ENCODE measurements at places on chromosomes 16 and 17.

- DNase-seq = peak; percentile 80
Measured at GRCh38 chr16:56547120-56547948, 17.5 kb upstream of the MT4 start.

- DNase-seq = peak; percentile 90
- no peaks in the 10 kb centered on the region for H3K27me3 ChIP-seq
- peak within 1 kb of the TSS; percentile 97 for H3K27ac ChIP-seq
- peaks cover 29% of the 10 kb centered on the region for H3K4me1 ChIP-seq
- H3K36me3 ChIP-seq = peaks cover 12% of the 10 kb centered on the region
Measured at GRCh38 chr16:30896261-30896888, at the start of gene CTF1. Gene CTF1, plus strand, starts transcription at chr16:30896614. Its CDS starts 30 bp downstream, at chr16:30896644.

DNA sequence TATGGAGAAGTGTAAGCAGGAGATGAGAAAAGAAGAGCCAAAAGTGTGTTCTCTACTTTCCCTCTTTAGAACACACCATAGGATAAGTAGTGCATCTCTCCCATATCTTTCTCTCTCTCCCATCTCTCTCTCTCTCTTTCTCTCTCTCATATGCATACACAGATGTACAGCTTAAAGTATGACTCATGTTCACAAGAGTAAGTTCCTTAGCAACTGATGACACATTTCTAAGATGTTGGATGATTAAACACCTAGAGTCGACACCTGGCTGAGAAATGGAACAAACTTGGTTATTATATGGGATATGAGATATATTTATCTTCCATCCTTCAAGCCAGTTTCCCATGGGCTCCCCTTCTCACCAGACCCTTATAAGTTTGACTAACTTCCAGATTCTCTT is 113.5 kb downstream of the TMEM132E start:
- no peaks in the 10 kb centered on the region for H3K27me3 ChIP-seq
- H3K36me3 ChIP-seq = no peaks in the 10 kb centered on the region
- H3K27ac ChIP-seq = no peak overlapping the region
- DNase-seq = no peak
- no peaks in the 10 kb centered on the region for H3K4me1 ChIP-seq
- no peak overlapping the region for H3K4me3 ChIP-seq

GRCh38 chr17:61289408-61290385 is 109.9 kb upstream of the TBX2 start:
- DNase-seq = peak; percentile 56
- no peaks in the 10 kb centered on the region for H3K36me3 ChIP-seq
- H3K27ac ChIP-seq = no peak overlapping the region
- peaks cover 7% of the 10 kb centered on the region for H3K4me1 ChIP-seq
- no peak overlapping the region for H3K4me3 ChIP-seq
- no peaks in the 10 kb centered on the region for H3K27me3 ChIP-seq

DNA sequence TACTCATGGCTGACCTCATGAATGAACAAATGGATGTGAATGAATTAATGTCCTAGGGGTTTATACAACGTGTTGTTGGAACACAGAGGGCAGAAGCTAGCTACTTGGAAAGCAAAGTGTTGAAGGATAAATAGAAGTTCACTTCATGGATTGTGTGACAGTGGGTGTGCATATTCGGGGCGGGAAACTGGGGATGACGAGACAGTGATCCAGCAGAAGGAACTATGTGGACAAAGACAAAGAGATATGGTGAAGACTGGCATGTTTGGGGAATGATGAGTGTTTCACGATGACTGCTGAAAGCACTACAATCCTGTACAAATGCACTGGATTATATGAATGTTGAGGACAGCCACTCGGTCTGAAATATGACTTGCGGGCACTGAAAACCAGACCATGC is 250.5 kb upstream of the C16orf82 start:
- H3K4me3 ChIP-seq = no peak overlapping the region
- H3K27ac ChIP-seq = no peak overlapping the region

GRCh38 chr17:12619459-12620199 is 46.1 kb upstream of the MYOCD start:
- H3K4me3 ChIP-seq = peak overlapping the region; percentile 39
- no peaks in the 10 kb centered on the region for H3K36me3 ChIP-seq
- H3K27ac ChIP-seq = peak overlapping the region; percentile 84

DNA sequence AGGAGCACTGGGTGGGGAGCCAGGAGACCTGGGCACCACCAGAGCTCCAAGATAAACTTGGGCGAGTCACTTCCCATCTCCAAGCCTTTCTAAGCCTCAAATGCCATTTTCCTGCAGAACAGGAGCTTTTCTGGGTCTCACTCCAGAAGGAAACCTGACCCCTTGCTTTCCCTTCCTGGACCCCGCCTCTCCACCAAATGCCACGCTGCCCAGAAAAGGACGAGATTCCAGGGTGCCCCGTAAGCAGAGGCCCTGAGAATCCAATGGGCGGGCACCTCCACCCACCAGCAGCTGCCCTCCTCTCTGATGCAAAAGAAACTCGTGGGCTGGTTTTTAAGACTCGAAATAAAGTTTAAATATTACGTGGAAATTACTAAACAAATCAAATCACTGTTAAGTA is 31.3 kb downstream of the ZNF423 start:
- H3K4me1 ChIP-seq = peaks cover 4% of the 10 kb centered on the region
- peaks cover 9% of the 10 kb centered on the region for H3K27me3 ChIP-seq
- no peak overlapping the region for H3K27ac ChIP-seq
- H3K36me3 ChIP-seq = peaks cover 7% of the 10 kb centered on the region

DNA sequence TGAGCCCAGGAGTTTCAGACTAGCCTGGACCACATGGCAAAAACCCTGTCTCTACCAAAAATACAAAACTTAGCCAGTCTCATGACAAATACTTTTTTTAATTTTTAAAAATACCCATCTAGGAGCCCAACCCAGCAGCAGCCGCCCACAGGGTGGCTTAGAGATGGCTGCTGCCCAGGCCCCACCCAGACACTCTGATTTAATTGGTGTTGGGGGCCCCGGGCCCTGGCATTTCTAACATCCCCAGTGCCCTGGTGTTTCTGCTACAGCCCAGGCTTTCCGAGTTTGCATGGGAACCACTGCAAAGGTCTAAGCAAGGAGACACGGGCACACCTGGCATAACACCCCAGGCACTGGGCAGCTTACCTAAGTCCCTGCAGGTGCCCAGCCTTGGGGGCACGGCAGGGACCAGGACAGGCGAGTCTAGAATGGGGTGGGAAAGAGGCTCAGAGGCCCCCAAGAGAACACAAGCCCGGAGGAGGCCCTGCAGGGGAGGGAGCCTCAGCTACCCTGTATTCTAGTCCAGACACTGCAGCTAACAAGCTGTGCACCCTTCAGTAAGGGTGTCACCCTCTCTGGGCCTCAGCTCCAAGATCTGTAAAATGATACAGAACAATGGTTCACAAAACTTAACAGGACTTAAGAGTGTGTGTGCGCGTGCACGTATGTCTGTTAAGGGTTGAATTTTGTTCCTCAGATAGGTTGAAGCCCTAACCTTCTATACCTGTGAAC is 48.8 kb downstream of the RMI2 start:
- peaks cover 23% of the 10 kb centered on the region for H3K27me3 ChIP-seq
- H3K4me1 ChIP-seq = peaks cover 17% of the 10 kb centered on the region
- H3K4me3 ChIP-seq = no peak overlapping the region
- H3K36me3 ChIP-seq = no peaks in the 10 kb centered on the region
- no peak for DNase-seq
- H3K27ac ChIP-seq = no peak overlapping the region

- no peak for DNase-seq
- H3K27me3 ChIP-seq = no peaks in the 10 kb centered on the region
- H3K27ac ChIP-seq = no peak overlapping the region
- no peak overlapping the region for H3K4me3 ChIP-seq
- H3K36me3 ChIP-seq = no peaks in the 10 kb centered on the region
Measured at GRCh38 chr17:73030995-73031394, 61.5 kb downstream of the SLC39A11 start.

- no peaks in the 10 kb centered on the region for H3K27me3 ChIP-seq
- no peaks in the 10 kb centered on the region for H3K36me3 ChIP-seq
- H3K4me1 ChIP-seq = peaks cover 30% of the 10 kb centered on the region
- DNase-seq = no peak
- peak overlapping the region; percentile 16 for H3K27ac ChIP-seq
Measured at GRCh38 chr17:66713533-66714042, 121.3 kb upstream of the CACNG5 start.

GRCh38 chr16:15752717-15753488 is 102.9 kb downstream of the NDE1 start:
- no peak for DNase-seq
- H3K27ac ChIP-seq = no peak overlapping the region
- H3K36me3 ChIP-seq = no peaks in the 10 kb centered on the region

GRCh38 chr17:13599168-13599577 is 2.6 kb downstream of the HS3ST3A1 start:
- H3K4me3 ChIP-seq = no peak overlapping the region
- peaks cover 21% of the 10 kb centered on the region for H3K4me1 ChIP-seq
- H3K27me3 ChIP-seq = no peaks in the 10 kb centered on the region
- DNase-seq = no peak
- H3K27ac ChIP-seq = no peak overlapping the region
- H3K36me3 ChIP-seq = no peaks in the 10 kb centered on the region

- no peaks in the 10 kb centered on the region for H3K4me1 ChIP-seq
- no peaks in the 10 kb centered on the region for H3K27me3 ChIP-seq
- no peak overlapping the region for H3K4me3 ChIP-seq
- no peak overlapping the region for H3K27ac ChIP-seq
- DNase-seq = peak; percentile 17
- no peaks in the 10 kb centered on the region for H3K36me3 ChIP-seq
Measured at GRCh38 chr16:83501481-83501880, 306.3 kb upstream of the HSBP1 start.

DNA sequence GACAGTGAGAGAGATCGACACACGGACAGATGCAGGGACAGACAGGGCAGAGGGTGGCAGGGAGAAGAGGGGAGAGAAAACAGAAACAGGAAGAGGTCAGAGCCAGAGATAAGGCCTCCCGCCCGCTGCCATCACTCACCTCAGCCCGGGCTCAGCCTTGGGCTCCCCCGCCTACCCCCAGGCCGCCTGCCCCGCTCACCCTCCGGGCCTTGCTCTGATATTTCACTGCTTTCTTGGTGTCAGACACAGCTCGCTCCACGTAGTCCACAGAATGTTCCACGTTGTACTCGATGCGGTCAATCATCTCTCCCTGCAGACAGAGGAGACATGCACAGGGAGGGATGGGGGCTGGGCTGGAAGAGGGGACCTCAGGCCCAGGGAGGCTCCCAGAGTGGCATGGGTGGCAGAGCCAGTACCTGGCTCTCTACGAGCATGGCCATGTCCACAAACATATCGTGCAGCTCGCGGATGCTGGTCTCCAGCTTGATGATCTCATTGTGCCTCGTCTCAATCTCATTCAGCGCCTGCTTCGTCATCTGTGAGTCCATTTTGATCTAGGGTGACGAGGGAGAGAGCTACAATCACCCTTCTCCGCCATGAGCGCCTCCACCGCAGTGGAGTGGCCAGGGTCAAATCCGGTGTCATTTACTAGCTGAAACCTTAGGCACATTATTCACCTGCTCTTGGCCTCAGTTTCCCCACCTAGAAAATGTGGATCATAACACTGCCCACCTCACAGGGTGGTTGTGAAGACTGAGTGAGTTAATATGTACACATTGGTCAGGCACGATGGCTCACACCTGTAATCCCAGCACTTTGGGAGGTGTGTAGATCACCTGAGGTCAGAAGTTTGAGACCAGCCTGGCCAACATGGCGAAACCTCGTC is 8.2 kb downstream of the HSD3B7 start:
- no peaks in the 10 kb centered on the region for H3K27me3 ChIP-seq
- peaks cover 42% of the 10 kb centered on the region for H3K36me3 ChIP-seq
- H3K27ac ChIP-seq = no peak overlapping the region
- H3K4me1 ChIP-seq = peaks cover 21% of the 10 kb centered on the region
- DNase-seq = no peak

DNA sequence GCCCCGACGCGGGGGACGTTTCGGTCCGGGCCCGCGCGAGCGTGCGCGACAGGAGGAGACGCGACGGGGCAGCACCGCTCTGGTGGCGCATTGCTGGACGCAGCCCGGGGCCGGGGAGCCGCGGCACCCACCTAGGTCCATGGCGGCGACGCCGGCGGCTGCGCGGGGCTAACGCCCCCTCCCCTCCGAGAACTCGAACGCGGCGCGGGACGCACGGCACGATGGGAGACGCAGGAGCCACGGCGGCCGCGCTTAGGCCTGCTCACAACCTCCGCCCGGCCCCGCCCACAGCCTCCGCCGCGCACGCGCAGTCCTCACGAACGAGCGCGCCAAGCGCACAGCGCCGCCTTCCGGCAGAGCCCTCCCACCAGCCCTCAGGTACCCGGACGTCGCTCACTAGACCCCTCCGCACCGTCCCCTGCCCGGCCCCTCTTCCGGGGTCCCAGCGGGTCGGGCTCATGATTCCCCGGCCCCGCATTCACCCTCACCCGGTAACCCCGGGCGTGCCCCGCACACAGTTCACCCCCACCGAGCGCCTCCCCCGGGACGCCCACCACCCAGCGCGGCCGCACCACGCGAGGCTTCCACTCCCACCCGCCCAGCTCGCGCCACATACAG is at the start of gene GEMIN4:
TSS of gene GEMIN4 (minus strand) at position 263 of the 618 bp plus-strand sequence. CDS start at position 141, 122 bp downstream.
- H3K4me3 ChIP-seq = peak within 1 kb of the TSS; percentile 96
- peaks cover 15% of the 10 kb centered on the region for H3K4me1 ChIP-seq
- H3K27ac ChIP-seq = no peak within 1 kb of the TSS
- H3K27me3 ChIP-seq = no peaks in the 10 kb centered on the region
- peaks cover 24% of the 10 kb centered on the region for H3K36me3 ChIP-seq

- no peak overlapping the region for H3K27ac ChIP-seq
- H3K36me3 ChIP-seq = peaks cover 69% of the 10 kb centered on the region
- DNase-seq = peak; percentile 45
- peaks cover 12% of the 10 kb centered on the region for H3K4me1 ChIP-seq
- no peak overlapping the region for H3K4me3 ChIP-seq
Measured at GRCh38 chr17:7323731-7324437, 5.3 kb downstream of the NEURL4 start.

DNA sequence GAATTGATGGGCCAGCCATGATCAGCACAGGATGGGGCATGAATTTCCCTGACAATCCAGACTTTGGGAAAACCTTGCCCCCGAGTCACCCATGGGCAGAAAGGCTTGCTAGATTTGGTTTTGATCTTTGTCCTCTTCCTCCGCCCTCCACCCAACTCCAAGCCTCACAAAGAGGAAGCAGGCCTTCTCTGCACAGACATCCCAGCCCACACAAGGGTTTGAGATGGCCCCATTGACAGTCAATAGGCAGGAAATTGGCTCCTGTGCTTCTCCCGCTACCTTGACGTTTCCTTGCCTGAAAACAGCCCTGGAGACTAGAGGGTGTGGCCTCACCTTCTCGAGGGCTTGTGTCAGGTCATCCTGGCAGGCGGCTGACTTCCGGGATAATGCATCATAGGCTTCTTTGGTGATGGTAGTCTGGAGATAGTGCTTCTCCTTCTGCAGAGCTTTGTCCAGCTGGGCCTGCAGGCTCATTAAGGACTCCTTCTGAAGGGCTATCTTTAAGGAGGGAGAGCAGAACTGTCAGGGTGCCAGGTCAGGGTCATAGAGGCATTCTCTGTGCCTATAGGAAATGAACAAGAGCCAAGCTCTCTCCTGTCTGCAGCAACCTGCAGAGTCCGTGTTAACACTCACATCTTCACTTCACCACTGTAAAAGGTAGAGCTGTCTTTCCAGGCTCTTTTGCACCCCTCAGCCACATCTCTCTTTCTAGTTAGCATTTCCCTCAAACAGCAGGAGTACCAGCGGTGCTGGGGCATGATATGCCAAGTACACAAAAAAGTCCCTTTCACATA is 32.2 kb downstream of the DHX38 start:
- DNase-seq = no peak
- no peaks in the 10 kb centered on the region for H3K36me3 ChIP-seq
- H3K4me1 ChIP-seq = peaks cover 2% of the 10 kb centered on the region
- H3K27me3 ChIP-seq = peaks cover 3% of the 10 kb centered on the region
- no peak overlapping the region for H3K4me3 ChIP-seq

Data from mesenchymal stem cell (in vitro differentiated cells and primary cell).